Fibroblast of villous mesenchyme (primary cell): ENCODE measurements at places on chromosomes 3 and 15.
A peak's percentile ranks its signal among the peaks of the same experiment; 100 is the strongest.

- DNase-seq, result no peak
Measured at GRCh38 chr15:69165637-69166025, 5.2 kb downstream of the GLCE start.

DNA sequence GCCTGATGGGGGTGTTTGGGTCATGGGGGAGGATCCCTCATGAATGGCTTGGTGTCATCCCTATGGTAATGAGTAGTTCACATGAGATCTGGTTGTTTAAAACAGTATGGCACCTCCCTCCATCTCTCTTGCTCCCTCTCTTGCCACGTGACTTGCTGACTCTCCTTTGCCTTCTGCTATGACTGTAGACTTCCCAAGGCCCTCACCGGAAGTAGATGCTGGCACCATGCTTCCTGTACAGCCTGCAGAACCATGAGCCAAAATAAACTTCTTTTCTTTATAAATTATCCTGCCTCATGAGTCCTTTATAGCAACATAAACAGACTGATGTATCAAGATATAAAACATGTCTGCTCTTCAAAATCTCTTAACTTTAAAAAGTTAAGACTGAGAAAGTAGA, 96.1 kb downstream of the TFDP2 start:
- no peak for DNase-seq

DNA sequence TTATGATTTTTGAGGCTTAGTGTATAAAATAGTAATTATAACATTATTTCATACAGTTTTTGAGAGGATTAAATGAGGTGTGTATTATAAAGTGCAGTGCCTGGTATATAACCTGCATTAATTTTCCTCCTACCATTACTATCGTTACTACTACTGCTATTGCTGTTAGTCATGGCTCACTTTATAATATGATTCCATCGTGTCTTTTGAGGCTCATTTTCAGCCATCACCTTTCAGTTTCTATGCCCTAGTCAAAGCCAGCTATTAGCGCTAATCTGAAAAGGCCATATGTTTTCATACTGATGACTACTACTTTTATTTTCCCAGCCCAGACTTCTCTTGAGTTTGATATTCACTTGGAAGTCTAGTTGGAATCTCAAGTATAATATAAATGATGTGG, 5.5 kb downstream of the MEF2A start:
- no peak for DNase-seq

DNA sequence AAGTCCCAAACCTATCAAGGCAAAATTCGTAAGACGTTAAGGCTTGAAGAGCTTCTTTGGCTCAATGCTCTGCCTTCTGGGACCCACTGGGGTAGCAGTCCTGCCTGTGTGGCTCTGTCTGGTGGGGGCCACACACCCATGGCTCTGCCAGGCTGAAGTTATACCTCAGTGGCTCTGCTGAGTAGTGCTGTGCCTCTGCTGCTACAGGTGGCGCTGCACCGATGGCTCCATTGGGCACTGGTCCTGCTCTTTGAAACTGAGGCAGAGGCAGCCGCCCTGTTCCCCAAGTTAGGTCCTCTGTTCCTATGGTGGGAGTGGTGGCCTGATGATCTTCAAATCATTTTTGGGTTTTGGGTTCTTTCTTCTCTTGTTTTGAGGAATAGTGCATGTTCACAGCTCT, 68.0 kb upstream of the AP4E1 start:
- no peak for DNase-seq

DNA sequence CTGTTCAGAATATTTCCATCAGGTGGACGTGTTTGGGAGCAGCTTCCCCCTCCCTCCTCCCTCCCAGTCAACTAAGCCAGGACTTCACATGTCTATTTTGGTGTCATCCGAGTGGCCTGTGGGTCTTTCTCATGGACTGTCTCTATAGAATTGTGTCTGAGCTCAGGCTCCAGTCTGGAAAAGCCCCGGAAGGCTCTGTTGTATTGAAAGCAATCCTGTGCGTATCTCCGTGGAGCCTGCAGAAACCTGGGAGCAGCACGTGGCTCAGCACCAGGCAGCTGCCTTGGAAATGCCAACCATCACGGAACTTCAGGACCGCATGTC, 25.2 kb downstream of the COLQ start:
- DNase-seq, result no peak

DNA sequence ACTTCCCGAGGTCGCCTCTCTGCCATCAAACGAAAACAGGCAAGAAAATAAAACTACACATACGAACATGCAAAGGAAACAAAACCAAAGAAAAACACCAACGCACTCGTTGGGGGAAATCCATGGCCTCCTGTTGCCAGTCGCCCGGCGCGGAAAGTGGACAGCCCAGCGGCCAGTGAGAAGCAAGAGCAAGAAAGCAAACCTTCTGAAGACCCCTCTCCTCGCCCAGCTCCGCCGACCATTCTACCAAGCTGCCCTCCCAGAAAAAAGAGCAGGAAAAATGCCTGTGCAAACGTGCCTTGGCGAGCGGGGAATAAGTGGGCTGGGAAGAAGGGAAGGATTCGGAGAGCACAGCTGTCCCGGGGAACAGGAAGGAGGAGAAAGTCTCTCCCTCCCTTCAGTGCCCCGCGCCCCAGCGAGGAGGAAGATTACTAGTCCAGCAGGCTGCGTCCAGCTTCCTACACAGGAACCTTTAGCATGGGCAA, 802 bp upstream of the NECTIN3 start:
- DNase-seq, result no peak

- DNase-seq, result no peak
Measured at GRCh38 chr3:143332026-143332425, 212.5 kb downstream of the CHST2 start.

- no peak for DNase-seq
Measured at GRCh38 chr3:13150624-13151023, 77.4 kb upstream of the IQSEC1 start.

GRCh38 chr15:57820119-57820518, 113.6 kb downstream of the POLR2M start:
- no peak for DNase-seq

DNA sequence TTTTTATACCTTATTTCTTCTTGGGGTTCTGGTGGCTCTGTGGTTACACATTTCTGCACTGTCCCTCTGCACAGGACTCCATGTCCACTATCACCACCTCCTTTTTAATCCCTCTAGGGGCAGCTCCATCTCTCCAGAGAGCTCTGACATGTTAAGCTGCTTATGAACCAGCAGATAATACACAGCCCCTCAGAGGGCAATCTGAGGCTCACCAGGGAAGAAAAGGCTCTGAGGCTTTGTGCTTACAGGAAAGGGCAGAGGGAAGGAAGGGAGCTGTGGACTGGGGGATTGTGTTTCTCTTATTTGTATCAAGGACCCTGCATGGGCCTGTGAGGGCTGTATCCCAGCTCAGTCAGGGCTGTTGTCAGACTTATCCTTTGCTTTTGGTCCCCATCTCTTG, 164.5 kb downstream of the EPHB1 start:
- no peak for DNase-seq

- DNase-seq, result peak; percentile 87
Measured at GRCh38 chr3:8888301-8888915, 74.9 kb downstream of the RAD18 start.

DNA sequence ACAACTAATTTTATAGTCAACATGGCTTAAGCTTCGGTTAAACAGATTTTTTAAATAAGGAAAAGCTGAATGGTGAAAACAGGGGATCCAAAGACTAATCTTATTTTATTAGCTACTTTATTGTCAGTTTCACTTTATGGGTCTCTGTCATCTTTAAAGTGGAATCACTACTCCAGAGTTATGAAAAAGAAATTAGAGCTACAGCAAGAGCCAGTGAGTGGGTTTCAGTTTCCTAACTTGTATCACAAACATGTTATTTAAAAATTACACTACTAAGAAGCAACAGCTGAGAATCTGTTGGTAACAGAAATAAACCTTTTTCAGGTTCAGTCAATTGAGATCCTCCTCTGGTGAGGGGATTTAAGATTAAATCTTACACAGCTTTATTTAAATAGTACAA, 10.0 kb downstream of the PHC3 start:
- DNase-seq, result peak; percentile 29

GRCh38 chr3:152957491-152957890, 122.6 kb downstream of the P2RY1 start:
- no peak for DNase-seq

GRCh38 chr15:31392761-31393401, 66.2 kb downstream of the KLF13 start:
- no peak for DNase-seq

DNA sequence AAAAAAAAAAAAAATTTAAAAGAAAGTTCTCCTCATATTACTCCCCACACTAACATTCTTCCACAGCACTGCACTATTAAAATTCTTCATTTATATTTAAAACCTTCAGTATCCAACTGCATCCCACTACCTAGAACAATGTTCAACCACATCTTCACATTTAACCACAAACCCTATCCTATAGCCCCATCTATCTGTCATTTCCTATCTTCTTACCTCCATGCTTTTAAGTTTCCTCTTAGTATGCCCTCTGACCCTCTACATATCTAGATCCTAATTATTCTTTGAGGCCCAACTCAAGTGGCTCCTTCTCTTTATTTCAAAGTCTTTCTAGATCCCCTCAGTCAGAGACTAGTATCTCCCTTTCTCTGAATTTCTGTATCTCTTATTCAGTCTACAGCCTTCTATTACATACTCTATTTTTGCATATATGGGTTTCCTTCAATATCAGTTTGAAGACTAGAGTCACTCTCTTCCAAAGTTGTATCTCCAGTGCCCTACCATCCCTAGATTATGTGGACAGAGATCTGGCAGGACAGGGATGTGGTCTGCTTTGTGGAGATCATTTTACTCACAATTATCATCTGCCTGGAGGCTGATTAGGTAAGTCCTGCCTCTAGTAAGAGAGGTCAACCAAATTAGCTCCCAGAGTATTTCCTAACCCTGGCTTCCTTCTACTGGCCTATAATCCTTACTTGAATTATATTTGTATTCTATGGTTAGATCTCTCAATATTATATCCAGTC, 1.4 kb downstream of the CIAO2A start:
- peak; percentile 29 for DNase-seq

- peak; percentile 78 for DNase-seq
Measured at GRCh38 chr3:23055733-23056376, 147.3 kb upstream of the UBE2E2 start.

- no peak for DNase-seq
Measured at GRCh38 chr15:100973351-100974111, 54.4 kb downstream of the LRRK1 start.

DNA sequence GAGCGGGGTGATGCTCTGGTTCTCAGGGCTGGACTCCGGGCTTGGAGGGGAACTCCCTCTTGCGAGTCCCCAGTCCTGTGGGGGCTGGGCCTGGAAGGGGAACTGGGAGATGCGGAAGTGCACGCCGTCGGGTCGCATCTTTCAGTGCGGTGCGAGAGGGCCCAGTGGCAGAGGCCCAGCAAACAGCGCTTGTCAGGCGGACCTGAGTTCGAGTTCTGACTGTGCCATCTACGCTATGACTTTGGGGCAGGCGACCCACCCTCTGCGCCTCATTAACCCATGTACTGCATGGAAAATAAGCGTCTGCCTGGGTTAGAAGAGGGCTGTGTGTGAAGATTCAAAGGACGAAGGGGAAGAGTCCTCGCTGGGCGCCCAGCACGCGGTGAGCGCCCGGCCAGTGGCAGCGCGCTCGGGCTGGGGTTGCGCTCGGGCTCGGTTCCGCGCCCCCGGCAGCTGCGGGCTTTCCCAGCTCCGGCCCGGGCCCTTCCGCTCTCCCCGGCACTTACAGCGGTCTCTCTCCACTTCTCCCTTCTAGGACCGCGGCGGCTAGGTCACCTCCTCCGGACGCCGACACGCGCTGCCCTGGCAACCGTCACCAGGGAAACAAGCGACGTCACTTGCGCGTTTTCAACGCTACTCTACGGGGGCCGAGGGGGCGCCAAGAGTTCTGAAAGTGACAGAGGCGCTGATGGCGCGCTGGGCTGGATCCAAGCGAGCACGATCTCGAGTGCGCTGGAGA, at the start of gene CCDC13:
CCDC13 (minus strand) TSS at position 584 of the 739 bp plus-strand sequence. CDS start 14,908 bp downstream, outside the sequence.
- peak; percentile 93 for DNase-seq

- no peak for DNase-seq
Measured at GRCh38 chr3:158269942-158270341, 160.1 kb downstream of the RSRC1 start.

DNA sequence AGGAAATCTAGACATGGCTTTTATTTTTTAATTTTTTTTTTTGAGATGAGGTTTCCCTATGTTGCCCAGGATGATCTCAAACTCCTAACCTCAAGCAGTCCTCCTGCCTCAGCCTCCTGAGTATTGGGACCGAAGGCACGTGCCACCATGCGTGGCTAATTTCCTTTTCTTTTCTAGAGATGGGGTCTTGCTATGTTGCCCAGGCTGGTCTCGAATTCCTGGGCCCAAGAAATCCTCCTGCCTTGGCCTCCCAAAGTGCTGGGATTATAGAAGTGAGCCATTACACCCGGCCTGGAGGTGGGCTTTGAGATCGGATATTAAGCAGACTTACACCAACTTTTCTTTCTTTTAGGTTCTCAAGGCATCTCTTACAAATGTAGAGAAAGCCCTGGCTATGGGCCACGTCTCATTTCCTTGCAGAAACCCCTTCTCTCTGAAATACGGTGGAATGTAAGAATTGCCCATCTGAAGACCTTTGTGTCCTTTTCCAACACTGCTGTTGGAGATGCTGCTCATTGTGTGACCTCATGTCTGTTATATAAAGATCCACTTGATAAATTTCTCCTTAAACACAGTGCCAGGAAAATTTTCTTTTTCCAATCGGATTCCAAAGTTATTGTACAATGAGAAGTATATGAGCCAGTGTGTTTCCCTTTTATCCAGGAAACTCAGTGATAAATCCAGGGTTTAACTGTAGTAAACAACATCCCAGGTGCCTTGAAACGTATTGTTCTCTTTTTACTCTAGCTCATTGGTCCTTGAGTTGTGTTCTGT, 36.8 kb upstream of the CFAP161 start:
- DNase-seq, result no peak

- DNase-seq, result no peak
Measured at GRCh38 chr15:85284497-85284896, 95.9 kb upstream of the AKAP13 start.

DNA sequence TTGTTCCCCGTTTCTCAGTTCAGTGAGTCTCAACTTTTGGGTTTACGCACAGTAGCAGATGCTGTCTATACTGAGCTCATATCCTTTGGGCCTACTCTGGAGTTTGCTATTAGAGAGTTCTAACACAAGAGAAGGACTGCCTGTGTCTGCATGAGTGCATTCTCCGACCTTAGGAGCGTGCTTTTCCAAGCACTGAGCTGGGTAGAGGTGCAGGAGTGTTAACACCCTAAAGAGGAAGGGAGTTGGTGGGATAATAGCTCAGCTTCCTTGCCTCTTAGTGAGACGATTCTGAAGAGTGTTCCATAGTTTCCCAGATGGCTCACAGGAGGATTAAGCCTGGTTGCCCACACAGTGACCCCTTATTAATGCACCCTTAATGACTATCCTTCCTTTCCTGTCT, 6.9 kb upstream of the OXSR1 start:
- DNase-seq, result no peak

GRCh38 chr15:89016549-89017041, 71.7 kb upstream of the ABHD2 start:
- DNase-seq, result no peak

DNA sequence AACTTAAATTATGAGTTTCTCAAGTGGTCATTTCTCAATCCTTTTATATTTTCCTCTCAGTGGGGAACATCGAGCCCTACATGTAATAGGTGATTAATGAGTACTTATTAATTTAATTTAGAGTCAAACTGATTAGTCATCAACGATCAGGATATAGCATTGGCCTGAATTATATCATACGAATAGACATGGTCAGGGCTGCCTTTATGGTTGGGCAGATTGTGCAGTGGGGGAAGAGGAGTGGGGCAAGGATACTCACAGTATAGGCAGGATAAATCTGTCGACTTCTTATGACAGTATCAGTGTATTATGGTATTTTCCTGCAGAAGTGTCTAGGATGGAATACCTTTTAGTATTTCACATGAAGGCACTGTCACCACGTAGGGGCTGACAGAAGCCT, 27.0 kb downstream of the C2CD4A start:
- DNase-seq, result no peak
